ENCODE measurements at places on chromosomes 12 and 14.

- DNase-seq, result no peak
These were observed 35.3 kb downstream of the CFAP251 start for GRCh38 chr12:121953695-121954094.

DNA sequence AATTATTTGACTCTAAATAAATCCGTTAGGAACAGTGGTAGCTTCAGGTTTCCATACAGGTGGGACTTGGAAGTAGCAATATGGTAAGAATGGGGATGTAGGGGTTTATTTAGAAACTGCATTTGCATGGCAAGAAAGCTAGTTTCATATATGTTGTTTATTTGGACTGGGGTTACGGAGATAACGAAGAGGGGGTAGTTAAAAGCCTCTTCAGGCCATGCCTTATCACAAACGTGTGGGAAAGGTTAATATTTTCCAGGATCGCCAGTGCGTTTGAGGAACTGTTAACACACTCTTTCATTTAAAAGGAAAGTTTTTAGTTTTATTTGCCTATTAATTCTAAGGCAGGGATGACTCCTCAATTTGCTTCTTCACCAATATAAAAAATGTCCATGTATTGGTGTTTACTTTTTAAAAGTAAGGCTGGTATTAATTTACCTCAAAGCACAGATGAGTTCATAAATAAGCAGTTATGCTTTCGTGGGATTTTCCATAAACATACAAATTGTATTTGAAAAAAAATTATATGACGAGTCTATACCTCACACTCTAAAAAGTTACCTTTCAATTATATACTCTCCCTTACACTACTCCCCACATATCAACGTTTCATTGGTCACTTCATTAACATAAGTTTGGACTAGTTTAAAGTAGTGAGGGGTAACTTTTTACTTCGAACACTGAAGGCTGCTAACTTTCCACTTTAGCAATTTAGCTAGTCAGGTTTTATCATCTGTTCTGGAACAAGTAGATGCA lies 814 bp downstream of the RAB2B start:
- DNase-seq, result no peak

- no peak for DNase-seq
These were observed 5.5 kb downstream of the PABPN1 start for GRCh38 chr14:23326491-23327332.

GRCh38 chr12:77232045-77232444 lies 166.7 kb upstream of the E2F7 start:
- DNase-seq, result no peak

DNA sequence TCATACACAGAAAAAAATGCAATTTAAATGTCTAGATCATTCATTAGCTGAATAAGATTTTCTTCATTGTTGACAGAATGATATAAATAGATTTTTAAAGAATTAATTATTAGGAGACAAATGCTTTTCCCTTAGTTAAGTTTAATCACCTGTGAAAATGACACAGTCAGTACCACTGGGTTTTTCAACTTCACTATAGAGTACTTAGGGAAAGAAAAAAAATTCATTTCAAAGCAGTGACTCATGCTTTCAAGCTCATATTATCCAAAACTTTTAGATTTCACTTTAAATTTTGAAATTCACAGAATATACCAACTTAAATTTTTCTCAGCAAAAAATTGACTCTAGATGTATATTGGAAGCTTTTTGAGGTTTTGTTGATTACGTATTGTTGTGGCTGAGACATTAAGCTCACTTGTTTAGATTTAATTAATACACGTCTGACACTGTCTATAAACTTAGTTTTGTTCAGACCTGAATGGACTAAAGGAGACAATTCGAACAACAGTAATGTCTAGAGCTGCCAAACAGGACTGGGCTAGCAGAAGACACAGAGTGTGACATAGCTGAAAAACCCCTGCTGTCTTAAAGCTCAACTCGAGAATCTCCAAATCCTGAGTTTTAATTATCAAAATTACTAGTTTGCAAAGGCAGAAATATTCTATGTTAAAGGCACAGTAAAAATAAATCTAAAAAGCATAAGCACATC lies 1.6 kb downstream of the MGAT4C start:
- no peak for DNase-seq

DNA sequence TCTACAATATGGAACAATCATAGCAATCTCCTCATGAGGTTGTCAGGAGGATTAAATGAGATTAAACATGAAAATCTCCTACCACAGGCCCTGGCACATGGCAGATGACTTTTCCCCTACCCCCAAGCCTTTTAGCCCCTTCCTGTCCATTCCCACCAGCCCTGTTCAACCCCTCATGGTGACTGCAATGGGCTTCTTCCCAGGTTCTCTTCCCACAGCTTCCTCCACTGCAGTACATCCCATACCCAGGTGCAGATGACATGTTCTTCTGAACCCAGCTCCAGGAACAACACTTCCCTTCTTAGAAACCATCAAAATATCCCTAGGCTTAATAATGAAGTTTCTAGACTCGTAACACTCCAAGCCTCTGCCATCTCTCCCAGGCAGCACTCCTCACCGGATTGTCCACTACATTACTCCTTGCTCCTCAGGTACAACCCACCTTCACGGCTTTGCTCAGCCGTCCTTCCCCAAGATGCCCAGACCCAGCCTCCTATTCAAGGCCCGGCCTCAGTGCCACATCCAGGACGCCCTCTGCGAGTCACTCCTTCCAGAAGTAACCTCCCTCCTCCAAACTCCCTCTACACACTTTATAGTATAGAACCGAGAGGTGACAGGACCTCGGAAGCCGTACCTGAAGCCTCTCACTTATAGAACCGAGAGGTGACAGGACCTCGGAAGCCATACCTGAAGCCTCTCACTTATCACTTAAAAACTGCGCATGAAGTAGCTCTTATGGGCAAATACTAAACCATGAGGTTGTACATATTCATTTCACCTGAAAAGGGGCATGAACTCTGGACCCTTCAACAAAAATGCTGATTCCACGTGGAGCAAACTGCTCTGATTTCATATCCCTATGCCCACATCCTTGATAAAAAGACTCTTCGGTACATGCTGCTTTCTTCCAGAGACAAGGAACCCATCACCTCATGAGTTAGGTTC lies 1.5 kb downstream of the CRACR2A start:
- no peak for DNase-seq

DNA sequence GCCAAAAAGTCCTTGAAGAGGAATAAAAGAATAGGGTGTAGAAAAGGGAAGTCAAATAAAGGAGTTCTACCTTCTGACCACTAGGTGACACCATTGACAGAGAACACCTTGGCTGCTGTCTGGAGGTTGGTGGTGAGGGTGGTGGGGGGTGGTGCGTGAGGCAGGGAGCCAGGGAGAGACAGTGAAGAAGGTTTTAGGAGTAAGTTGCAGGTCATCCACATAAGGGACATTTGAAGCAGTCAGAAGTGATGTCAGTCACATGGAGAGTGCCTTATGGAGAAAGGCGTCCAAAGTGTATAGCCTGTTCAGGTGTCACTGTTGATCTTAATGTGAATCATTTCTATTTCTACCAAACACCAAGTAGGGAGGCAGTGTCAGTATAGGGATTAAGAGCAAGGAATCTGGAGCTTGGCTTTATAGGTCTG lies 279.3 kb upstream of the DDHD1 start:
- peak; percentile 5 for DNase-seq

DNA sequence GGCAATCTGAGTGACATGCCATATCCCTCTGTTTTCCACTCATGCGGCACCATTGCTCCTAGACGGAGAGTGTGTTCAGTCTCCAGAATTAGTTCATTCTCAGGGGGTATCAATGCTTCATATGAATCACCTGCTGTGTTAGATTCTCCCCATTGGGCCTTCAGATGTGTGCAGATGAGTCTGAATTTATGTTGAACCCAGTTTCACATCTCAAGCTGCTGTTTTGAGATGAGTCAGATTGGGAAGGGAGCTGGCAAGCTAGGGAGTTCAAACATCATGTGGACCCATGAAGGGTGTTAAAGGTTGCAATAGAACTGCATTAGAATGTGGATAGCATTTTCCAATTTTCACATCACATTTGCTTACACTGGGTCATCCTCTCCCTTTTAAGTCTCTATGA lies 46.9 kb upstream of the KCNA1 start:
- DNase-seq, result no peak

GRCh38 chr14:102540315-102541028 lies 30.9 kb upstream of the ANKRD9 start:
- DNase-seq, result peak; percentile 85

DNA sequence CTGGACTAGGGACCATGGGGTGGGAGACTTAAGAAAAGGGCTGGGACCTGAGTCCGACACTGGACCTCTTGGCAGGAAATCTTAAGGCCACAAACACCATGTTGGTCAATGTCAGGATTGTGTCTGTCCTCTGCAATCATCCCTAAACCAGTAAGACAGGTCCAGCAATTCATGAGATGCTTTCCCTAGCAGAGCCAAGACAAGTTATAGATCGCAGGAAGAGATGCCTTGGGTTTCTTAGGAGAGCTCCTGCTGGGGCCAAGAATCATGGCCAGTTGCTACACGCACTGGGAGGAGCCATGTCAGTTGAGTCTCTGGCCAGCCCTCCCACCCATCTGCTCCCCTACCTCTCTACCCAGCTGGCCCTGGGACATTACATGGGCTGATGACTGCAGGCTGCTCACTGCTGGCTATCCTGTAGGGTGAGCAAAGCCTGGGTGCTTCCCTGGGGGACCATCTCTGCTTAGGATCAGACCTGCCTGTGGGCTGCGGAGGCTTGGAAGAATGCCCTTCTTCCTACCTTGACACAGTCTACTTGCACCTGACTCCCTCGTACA lies 14.2 kb downstream of the PLEKHH1 start:
- no peak for DNase-seq

- no peak for DNase-seq
These were observed 278.7 kb upstream of the PRICKLE1 start for GRCh38 chr12:42868291-42868690.

GRCh38 chr14:25552826-25553225 lies 502.9 kb upstream of the STXBP6 start:
- DNase-seq, result no peak

DNA sequence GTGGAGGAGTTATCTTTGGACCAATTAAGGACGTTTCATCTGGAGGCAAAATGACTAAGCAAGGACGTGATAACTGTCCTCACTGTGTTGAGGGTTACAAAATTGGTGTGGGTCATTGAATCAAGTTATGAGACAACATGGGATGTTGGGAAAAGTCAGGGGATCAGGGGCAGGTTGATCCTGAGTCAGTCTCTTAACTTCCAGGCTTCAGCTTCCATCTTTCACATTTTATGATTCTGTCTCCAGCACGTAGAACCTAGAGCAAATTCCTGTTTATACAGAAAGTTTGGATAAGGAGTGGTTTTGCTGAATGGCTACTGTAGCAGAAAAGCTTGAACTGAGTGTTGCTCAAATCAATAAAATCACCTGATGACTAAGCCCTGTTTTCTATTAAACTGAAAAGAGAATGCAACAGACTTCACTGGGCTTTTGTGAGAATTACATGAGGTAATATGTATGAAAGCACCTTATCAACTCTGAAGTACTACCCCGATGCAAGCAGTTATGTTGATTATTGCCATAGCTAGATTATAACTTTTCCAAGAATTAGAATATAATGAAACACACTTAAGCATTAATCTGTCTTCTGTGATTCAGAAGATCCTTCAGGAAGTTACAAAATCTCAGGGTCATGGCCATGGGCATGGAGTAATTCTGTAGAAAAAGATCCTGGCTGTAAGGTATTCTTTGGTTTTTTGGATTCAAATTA lies 184.8 kb downstream of the ETV6 start:
- DNase-seq, result no peak
